ENCODE measurements at places on chromosomes 11 and 22.

DNA sequence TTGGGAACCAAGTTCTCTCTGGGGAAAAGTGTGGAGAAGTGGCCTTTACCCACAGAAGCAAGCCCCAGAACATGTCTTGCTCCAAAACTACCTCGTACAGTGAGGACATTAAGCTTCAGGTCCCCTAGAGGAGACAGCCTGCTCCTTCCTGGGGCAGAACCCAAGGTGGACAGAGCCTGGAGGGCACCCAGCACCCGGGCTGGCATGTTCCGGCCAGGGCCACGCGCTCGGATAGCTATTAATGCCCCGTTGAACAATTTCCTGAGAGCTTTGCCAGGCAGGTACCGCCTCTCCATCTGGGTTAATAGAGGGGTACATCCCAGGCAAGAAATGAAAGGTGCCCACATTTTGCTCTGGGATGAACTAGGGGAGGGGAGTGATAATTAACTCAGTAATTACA is 169.0 kb upstream of the GRK3 start:
- DNase-seq, result no peak

GRCh38 chr22:27134315-27134701 is 476.9 kb downstream of the MIAT start:
- DNase-seq, result no peak

DNA sequence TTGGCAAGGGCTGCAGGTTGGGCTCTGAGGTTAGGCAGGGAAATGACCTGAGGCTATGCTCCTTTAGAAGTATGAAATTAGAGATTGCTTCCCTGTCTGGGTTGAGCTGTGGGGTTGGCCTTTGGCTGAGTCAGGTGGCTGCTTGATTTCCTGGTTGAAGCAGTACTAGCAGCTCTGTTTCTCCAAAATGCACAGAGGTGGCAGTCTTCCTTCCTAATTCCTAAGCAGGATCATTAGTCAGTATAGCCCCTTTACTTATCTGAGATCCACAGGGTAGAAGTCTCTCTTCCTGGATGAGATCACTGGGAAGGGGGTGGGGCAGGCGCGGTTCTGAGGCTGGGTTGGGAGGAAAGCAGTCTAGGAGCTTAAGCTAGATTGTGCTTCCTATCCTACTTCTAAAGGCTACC is 1917.5 kb downstream of the LRRC4C start:
- no peak for DNase-seq

DNA sequence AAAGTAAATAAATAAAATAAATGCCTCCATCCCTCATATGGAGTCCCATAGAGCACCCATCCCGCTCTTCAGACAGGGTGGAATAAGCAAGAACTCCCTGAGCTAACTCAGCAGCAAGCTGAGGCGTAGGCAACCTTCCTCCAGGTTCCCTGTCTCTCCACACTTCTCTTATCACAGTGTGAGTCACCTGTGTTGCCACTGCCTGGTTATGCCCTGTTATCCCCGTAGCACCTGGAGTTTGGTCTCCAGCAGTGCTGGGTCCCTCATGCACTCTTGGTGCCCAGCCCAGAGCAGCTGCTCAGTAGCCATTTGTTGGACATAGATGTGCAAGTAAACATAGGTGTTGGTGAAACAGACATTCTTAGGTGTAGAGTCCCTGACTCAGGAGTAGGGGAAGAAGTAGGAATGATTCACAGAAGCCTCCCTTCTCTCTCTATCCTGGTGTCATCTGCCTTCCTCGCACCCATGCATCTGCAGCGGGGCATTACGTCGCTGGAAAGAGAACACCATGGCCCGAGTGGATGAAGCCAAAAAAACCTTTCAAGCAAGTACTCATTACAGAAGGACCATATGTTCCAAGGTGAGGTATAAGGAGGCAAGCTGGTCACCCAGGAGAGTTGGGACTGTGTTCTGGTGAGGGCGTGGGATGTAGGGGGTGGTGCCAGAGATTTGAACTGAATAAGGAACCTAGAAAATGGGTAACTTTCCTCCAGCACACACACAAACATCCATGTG is 56.0 kb downstream of the PISD start:
- no peak for DNase-seq

DNA sequence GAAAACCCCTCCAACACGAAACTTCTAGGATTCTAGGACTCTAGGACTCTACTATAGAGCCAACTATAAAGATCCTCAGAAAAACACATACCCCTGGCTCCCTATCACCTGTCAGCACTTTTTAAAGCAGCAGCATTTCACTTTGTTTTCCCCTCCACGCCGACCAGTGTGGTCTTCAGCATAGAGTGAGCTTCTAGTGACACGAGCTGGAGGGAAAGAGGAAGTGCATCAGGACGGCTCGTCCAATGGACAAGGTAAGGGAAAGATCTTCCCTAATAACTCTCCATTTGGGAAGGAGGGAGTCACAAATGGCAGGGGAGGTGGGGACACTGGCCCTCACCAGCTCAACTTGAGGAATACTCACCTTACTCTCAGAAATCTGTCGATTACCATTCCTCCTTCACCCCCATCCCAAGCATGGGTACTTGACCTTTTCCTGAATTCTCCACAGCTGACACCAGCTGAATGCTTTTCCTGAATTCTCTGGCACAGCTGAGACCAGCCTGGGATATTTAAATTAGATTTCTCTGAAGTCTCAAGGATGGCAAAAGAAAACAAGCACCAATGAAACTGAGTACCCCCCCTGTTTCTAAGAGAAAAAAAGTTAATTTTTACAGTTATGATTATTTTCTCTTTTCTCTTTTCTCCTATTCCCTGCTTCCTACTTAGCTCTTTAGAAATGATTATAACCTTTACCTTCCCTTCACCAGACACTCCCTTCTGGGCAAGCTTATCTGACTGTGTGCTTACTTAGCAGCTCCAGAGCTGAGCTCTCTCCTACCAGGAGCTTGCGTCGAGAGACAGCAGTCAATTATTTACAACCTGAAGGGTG is 33.3 kb upstream of the NNMT start:
- DNase-seq, result no peak

DNA sequence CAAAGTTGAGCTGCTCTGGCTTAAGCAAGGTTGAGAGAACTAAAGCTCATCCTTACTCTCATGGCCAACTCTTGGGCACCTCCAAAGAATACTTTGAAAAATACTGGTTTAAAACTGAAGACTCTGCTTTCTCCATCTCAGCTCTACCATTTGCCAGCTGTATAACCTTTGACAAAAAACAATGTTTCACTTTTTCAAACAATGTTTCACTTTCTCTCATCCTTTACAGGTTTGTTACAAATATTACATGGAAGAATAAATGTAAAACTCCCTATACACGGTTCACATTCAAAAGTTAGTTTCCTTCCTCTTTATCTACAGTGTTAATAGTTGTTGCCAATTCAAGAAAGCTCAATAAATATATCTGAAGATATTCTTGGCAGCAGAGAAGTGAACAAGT is 19.2 kb downstream of the AMBRA1 start:
- DNase-seq, result no peak

DNA sequence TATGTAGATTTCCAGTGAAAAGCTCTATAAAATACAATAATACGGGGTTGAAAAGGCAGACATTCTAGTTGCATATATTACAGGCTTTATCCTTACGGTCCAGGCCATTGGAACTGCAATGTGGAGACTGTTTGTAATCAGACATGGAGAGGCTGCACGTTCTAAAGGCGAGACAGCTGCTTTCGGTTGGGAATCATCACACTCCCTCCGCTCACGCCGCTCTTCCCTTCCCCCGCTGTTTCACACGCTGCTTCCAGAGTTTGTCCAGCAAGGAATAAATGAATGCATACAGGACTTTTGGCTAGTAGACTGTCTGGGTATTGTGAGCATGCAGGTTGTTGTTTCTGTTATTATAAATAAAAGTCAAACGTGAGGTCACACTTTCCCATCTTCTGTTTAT is 13.5 kb upstream of the EFCAB6 start:
- DNase-seq, result no peak

- DNase-seq, result no peak
Measured at GRCh38 chr11:73971175-73971719, 11.4 kb downstream of the UCP2 start.

DNA sequence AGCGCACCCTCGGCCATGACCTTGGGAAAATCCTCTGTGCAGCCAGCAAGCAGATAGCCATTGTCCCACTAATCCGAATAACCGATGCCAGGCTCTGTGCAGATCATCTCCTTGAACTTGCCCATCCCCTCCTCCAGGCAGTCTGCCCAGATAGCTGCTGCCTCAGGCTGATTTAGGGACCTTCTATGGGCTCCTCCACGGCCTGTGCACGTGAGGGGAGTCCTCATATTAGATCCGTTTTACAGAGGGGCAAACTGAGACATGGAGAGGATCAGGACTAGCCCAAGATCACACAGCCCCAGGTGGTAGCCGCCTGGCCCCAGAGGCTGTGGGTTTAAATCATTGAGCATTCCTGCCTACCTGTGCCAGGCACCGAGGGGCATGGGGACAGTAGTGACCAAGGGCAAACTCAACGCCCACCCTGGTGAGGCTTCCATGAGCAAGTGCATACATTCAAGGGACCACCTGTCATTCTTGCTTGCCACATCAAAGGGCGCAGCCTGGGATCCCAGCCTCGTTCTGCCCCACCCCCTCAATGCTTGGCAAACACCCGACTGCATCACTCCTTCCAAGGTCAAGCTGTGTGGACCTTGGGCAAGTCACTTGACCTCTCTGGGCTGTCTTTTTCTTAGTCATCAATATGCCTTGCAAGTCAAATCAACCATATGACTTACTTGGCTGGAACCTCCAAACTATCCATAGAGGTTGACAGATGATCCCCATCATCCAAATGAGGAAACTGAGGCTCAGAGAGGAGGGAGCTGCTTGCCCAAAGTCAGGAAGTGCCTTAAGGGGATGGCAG is 131.6 kb downstream of the MN1 start:
- DNase-seq, result no peak

DNA sequence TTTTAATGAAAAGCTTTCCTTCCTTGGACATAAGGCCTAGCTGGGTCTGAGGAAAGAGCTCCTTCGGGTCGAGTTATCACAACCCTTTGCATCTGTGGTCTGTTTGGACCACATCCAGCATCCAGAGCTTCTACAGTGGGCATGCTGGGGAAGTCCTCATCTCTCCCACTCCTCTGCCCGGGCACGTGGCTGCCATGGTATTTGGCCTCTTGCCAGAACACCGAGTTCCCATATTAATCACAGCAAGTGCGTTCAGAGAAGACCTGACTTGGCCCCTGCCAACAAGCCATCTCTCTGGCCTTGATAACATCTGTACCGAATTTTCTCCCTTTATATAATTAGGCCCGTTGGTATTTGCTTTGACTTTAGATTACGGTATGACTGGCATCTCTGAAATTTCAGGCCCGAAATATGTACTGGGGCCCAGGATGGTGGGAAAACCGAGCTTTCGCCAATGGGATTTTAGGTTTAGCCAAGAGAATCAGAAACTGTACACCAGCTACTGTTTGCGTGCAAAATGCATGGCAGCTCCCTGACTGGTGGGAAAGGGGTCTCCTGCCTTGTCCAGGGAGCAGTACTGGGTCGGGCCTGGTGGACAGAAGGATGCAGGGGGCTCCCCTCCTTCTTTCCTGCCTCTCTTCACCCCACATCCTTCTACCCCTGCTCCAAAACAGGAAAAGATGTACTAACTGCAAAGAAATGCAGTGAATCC is 90.0 kb downstream of the MICAL2 start:
- DNase-seq, result no peak

- no peak for DNase-seq
Measured at GRCh38 chr11:83042964-83043711, 28.6 kb downstream of the RAB30 start.

DNA sequence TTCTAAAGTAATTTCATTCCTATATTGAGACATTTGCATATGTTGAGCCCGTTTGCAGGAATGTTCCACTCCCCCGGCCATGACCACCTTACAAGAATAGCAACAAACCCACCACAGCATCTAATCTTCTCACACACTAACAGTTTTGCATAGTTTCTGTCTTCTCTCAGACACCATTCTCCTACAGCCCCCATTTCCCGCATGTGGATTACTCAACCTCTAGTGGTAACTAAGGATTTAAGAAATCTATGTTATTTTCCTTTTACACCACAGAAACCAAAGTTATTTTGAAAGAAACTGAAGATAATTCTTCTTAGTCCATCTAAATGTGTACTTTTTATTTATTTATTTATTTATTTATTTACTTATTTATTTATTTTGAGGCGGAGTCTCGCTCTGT is 2.3 kb downstream of the MS4A4E start:
- no peak for DNase-seq

DNA sequence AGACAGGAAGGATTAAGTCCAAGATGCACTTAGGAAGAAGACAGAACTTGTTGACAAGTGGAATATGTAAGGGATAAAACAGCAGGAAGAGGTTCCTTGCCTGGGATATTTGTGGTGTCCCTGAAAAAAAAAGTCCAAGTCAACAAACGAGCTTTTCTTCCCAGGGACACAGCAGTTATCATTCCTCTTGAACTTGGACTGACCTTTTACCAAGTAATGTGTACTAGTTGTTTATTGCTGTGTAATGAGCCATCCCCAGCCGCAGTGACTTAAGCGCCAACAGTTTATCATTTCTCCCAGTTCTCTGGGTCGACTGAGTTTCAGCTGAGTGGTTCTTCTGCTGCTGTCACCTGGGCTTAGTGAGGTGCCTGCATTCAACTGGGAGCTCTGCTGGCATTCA is 37.0 kb downstream of the KREMEN1 start:
- no peak for DNase-seq

- DNase-seq, result no peak
Measured at GRCh38 chr11:92272651-92273050, 48.0 kb downstream of the FAT3 start.

DNA sequence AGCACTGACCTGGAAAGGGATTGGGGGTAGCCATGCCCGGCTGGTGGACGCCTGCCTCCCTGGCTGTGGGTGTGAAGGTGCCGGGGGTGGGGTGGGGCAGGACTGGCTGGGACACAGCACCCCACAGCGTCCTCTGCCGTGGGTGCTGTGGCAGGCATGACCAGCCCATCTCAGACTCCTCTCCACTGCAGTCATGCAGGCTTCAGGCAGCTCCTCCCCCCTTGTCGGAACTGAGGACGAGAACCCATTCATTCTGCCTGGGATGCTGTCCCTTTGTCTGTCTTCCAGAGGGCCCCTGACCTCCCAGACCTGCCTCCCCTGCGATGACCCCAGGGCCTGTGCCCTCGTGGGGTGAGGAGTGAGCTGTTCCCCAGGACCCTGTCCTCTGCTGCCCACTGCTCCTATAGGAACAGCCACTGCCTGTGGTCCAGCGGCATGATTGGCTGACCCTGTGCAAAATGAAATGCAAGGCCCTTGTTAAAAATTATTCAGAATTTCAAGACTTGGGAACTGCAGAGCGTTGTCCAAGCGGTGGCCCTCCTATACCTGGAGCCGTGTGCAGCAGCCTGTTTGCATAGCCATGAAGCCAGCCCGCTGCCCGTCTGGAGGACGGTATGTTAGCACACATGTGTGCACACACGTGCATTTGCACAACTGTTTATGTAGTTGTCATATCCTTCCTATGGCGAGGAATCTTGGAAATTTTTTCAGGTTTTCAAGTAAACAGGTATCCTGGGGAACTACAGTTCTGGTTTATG is 1122.3 kb downstream of the BRD1 start:
- DNase-seq, result no peak

DNA sequence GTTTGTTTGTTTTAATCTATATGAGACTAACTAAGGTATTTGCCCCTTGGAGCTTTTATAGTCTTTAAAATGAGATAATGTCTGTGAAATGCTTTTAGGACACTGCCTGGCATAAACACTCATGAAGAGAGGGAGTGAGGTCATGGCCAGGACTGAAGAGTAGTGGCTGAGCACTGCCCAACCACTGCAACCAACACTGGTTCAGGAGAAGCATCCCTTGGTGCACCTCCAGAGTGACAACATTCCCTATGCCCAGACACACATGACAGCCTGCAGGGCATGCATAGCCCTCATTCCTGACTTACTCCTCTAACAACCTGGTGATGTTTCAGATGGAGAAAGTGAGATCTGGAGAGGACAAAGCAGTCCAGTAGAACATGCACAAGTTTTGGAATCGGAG is 36.1 kb downstream of the ME3 start:
- no peak for DNase-seq

GRCh38 chr11:96207459-96208449 is 135.2 kb downstream of the MAML2 start:
- no peak for DNase-seq
